CD4-positive, alpha-beta T cell treated with Interleukin-6 at 100 ng/mL for 8 hours (primary cell): ENCODE measurements at places on chromosomes 7 and 10.

DNA sequence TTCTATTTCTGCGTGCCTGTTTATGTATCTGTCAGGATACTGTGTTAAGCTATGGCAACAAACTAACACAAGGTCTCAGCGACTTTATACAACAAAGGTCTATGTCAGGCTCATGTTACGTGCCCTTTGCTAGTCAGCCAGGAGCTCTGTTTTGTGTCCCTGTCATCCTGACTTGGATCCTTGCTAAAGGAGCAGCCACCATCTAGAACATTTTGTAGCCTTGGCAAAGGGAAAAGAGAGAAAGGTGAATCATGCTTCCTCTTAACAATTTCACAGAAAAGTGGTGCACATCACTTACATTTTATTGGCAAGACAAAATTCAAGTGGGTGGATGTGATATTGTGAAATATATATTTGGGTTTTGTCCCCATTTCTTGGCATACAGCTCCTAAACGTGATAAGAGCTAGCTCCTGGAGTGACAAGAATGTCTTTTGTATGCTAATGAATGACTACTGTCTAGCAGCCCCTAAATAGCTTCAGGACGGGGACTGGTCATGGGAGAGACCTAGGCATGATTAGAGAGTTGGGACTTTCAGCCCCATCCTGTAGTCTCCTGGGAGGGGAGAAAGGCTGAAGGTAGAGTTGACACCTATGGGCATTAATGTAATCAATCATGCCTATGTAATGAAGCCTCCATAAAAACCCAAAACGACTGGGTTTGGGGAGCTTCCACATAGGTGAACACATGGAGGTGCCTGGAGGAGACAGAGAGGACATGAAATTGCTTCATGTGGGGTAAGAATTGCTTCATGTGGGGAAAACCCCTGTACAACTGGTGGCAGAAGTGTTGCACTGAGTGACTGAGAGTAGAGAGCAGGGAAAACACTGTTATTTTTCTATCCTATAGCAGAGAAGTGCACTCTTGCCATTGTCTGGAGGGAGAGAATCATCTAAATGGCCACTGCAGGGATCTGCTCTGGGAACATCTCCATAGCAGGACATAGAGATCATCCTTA lies 33.0 kb downstream of the MRPL32 start:
- DNase-seq, result no peak

GRCh38 chr7:65812281-65812680 lies 60.6 kb upstream of the VKORC1L1 start:
- DNase-seq, result no peak

GRCh38 chr7:45682836-45683555 lies 108.8 kb downstream of the ADCY1 start:
- DNase-seq, result no peak

- no peak for DNase-seq
These were observed 723.5 kb downstream of the GRM8 start for GRCh38 chr7:126529254-126529653.

DNA sequence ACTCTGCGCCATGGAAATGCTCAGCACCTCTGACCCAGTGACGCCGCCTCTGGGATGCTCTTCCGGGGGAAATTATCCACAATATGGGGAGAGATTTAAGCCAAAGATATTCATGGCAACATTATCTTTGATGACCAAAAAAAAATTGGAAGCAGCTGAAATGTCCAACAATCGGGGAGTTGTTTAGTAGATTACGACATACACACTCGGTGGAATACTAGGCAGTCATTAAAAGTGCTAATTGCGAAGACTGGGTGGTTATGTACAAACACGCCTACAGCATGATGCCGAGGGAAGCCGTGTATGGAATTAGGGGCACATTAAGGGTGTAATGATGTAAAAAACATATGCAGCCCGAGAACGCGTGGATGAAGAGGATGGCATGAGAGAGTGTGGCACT lies 75.2 kb downstream of the UNCX start:
- DNase-seq, result no peak

GRCh38 chr7:34108165-34108564 lies 202.8 kb downstream of the BMPER start:
- DNase-seq, result no peak

GRCh38 chr10:113442336-113442735 lies 110.5 kb upstream of the HABP2 start:
- no peak for DNase-seq

GRCh38 chr10:111837985-111838384 lies 345.6 kb downstream of the GPAM start:
- no peak for DNase-seq

DNA sequence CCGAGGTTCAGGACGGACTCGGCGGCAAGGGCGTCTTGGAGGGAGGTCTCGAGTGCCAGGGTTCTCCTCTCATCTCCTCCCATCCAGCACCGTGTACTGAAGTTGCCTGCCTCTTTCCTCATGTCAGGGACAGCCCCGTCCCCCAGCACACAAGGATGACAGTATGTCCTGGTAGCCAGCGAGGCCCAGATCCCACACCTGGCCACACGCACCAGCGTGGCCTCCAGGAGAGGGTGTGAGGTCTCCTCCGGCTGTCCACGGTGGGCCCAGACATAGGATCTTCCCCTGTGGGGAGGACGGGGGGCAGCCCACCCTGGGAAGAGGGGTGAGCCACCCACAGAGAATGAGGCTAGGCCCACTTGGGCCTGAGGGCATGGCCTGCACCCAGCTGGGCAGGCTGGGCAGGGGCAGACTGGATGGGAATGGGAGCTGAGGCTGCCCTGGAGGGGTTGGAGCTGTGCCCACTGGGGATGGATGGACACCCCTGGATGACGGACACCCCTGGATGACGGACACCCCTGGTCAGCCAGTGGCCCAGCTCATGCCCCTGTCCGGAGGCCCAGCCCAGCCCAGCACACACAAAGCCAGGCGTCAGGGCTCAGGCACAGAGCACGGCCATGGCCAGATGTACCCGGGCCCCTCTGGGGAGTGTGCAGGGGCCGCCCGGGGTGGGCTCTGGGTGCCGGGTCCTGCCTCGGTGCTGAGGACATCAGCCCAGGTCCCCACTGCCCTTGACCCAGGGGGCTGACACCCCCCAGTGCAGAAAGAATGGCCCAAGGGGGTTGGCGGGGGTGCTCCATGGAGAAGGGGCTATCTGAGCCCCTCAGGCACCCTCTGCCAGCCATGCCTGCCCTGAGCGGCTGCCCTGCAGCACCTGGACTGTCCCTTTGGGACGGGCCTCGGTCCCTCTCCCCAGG lies 30.9 kb upstream of the CFAP46 start:
- no peak for DNase-seq
